ENCODE measurements at places on chromosomes 11 and 22. TPM values are rescaled to one million over a fixed set of nuclear protein-coding genes. Genes with fewer than 3 reads are reported as not detected.

GRCh38 chr11:75639762-75640181 lies 29.1 kb downstream of the MAP6 start:
- DNase-seq = peak; percentile 77

DNA sequence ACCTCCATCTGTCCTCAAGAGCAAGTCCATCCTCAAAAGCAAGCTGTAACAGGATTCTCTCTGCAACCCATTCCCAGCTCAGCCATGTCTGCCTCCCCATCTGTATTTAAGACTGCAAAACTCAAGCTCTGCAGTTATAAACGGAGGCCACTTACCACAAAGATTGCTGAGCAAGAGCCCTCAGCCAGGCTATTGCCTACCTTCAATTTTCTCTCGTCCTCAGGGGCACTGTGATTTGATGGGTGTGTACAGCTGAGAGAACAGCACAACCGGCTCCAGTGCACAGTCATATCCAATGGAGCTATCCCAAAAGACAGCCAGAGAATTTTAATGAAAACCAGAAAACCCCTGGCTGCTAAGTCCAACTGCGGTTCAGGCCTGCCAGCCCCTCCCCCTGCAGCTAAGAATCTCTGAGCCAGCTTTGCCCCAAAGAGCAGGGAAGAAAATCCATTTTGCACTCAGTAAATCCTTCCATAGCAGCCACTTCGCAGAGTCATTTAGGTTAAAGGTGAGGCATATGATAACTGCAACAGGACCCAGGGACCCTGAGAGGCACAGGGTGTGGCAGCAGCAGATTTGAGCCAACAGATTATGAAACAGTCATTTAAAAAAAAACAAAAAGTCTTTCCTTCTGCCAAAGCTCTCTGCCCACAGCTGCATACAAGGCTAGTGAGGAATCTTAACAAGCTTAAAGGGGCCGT lies 37.6 kb downstream of the RAB30 start:
- peak; percentile 70 for DNase-seq

- no peak for DNase-seq
Measured at GRCh38 chr11:128532016-128532571, 55.3 kb downstream of the ETS1 start.

DNA sequence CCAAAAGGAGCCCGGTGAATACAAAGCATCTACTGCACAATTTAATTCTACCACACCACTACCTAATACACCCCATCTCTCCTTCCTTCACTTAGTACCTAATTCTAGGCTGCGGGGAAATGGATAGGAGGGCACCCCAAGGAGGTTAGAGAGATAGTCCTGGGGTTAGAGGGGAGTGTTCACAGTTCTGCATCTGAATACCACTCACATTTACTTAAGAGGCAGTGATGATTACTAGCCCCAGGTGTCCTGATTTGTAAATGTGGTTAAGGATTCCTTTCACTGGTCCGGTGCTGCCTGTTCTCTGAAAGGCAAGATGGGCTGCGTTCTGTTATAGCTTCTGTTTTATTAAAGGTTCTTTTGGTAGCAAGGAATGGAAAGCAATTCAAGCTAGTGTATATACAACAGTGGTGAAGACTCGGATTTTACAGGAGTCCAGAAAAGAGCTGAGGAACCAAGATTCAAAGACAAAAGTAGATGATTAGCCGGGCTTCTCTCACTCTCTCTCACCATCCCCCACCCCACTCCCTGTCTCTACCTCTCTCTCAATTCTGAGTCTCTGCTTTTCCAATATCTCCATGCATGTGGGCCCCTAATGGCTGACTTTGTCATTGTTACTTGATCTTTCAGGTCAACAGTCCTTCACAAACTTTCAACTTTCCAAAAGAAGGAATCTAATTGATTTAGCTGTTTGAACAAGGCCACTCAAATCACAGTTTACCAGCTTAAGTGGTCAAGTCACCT lies 8.7 kb upstream of the KCNA4 start:
- DNase-seq = no peak

SOX10 gene
- polyA plus RNA-seq = 4.2 TPM

DNA sequence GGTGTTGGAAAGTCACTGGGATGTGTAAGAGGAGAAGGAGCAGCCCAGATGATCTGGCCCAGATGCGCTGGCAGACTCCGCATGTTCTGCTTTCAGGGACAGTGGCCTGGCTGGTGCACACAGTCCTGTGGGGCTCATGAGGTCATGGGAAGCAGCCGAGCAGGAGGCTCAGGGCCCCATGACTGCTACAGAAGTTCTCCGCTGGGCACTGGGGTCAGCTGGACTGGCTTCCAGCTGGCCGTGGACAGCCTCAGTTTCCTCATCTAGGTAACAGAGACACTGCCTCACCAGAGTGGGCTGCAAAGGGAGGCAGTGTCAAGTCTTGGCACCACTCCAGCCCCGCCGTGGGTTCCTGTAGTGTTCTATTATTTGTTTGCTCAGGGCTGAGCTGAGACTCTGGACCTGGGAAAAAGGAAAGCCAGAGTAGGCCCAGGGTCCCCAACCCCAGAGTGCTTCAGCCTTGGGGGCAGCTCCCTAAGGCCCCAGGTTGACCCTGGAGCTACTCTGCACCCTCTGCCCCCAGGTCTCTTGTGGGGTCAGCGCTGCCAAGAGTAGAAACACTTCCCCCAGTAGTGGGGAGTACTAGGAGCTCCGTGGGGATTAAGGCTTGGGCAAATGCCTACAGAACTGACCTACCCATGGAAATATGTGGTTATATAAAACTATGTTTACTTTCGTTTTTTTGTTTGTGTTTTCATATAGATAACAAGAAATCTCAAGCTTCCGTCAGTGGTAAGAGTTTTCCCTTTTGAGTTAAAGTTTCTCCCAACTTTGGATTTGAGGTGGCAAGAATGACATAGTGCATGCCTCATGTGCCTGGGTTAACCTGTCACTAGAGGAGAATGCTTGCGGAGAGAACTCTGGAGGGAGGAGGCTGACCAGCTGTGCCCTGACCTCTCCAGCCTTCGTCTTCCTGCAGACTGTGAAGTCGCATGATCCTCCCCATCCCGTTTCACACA lies 45.3 kb downstream of the MED15 start:
- peak; percentile 82 for DNase-seq

DNA sequence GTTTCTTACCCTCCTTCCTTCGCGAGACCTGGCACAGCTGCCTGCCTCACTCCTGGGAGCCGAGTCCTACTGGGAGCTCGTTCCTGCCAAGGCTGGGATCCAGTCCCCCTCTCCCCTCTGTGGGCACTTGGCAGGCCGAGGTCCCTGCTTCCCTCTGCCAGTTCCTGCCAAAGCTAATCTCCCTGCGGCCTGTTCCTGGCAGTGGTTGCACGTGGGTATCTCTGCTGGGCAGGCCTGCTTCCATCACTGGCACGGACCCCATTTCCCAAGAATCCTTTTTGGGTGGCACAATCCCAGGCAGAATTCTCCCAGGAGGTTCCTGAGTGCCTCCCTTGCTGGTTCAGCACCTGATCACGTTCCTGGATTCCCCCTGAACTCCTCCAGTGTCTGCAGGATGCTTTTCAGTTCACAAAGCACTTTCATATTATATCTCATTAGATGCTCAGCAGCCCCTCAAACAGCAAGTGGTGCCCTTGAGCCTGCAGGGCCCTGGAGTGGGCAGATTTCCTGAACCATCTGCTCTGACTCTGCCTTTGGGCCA lies 96.5 kb downstream of the RRM1 start:
- DNase-seq = no peak

DNA sequence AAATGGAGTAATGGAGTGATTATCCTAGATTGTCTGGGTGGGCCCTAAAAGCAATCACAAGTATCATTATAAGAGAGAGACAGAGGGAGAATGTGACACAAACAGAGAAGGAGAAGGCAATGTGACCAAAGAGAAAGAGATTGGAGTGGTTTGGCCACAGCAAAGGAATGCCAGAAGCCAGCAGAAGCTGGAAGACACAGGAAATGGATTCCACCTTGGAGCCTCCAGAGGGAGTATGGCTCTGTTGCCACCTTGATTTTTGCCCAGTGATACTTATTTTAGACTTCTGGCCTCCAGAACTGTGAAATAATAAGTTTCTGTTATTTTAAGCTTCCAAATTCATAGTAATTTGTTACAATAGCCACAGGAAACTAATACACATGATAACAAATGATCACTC lies 36.8 kb upstream of the OR5P2 start:
- no peak for DNase-seq

Data from hindlimb muscle (tissue), 1 donor.